ENCODE measurements at places on chromosomes 3 and 15. TPM values are rescaled to one million over a fixed set of nuclear protein-coding genes. Genes with fewer than 3 reads are reported as not detected.

DNA sequence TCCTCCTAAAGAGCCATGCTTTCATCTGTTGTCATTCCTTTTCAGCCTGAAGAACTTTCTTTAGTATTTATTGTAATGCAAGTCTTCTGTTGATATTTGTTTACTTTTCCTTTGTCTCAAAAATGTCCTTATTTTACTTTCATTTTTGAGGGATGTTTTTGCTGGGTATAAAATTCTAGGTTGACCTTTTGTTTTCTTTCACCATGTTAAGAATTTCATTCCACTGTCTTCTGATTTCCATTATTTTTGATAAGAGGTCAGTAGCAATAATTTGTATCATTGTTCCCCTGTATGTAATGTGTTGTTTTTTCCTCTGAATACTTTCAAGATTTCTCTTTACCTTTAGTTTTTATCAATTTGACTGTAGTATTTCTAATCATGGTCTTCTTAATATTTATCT, 91.1 kb downstream of the RSRC1 start:
- H3K4me1 ChIP-seq, result no peaks in the 10 kb centered on the region
- DNase-seq, result no peak
- no peak overlapping the region for H3K4me3 ChIP-seq

GRCh38 chr3:93992207-93992606, 12.3 kb downstream of the ARL13B start:
- H3K27me3 ChIP-seq, result no peaks in the 10 kb centered on the region
- H3K27ac ChIP-seq, result no peak overlapping the region
- DNase-seq, result no peak
- H3K36me3 ChIP-seq, result no peaks in the 10 kb centered on the region
- peaks cover 7% of the 10 kb centered on the region for H3K4me1 ChIP-seq

DNA sequence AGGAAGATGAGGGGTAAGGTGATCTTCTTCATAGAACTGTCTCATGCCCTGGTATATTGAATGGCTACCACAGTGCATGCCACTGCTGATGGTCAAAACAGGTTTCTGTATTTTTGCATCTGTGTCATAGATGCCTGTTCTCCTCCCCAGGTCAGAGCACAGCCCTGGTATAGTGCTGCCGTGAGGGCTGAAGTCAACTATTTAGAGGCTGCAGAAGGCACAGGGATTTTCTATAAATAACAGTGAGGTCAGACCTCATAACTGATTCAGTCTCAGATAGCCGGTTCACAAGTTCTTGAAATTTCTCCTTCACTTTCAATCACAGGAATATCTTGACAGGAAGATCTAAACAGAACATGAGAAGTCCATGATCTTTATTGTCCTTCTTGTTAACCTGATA, 99.2 kb upstream of the NUDT16 start:
- no peak overlapping the region for H3K27ac ChIP-seq
- no peak overlapping the region for H3K4me3 ChIP-seq
- DNase-seq, result no peak
- H3K27me3 ChIP-seq, result no peaks in the 10 kb centered on the region
- H3K4me1 ChIP-seq, result no peaks in the 10 kb centered on the region
- no peaks in the 10 kb centered on the region for H3K36me3 ChIP-seq

GRCh38 chr3:25834346-25834745, 44.5 kb downstream of the OXSM start:
- no peak for DNase-seq
- H3K36me3 ChIP-seq, result no peaks in the 10 kb centered on the region
- no peaks in the 10 kb centered on the region for H3K27me3 ChIP-seq
- H3K4me1 ChIP-seq, result no peaks in the 10 kb centered on the region
- H3K4me3 ChIP-seq, result no peak overlapping the region

Gene PPM1L
- total RNA-seq, result 30.8 TPM
